ENCODE measurements at places on chromosomes 5 and 9.

GRCh38 chr9:103041961-103042360 is 46.8 kb downstream of the CYLC2 start:
- no peak for DNase-seq

GRCh38 chr9:97562542-97562941 is 61.1 kb downstream of the TMOD1 start:
- no peak for DNase-seq

DNA sequence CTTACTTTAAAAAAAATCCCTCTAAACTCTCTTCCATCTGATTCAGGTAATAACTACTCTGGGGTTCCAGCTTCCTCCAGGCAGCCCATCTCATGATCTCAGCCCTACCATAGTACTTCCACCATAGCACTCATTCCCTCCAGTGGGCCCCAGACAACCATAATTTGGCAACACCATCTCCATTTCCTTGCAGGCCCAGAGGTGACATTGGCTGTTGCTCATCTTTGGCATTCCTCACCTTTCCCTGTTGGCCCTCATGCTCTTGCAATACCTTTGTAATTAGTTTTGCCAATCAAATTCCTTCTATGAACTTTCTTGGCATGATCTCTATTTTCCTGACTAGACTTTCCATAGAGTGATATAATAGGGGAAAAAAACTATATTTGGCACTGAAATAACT is 60.1 kb downstream of the TAF11L14 start:
- DNase-seq, result no peak

DNA sequence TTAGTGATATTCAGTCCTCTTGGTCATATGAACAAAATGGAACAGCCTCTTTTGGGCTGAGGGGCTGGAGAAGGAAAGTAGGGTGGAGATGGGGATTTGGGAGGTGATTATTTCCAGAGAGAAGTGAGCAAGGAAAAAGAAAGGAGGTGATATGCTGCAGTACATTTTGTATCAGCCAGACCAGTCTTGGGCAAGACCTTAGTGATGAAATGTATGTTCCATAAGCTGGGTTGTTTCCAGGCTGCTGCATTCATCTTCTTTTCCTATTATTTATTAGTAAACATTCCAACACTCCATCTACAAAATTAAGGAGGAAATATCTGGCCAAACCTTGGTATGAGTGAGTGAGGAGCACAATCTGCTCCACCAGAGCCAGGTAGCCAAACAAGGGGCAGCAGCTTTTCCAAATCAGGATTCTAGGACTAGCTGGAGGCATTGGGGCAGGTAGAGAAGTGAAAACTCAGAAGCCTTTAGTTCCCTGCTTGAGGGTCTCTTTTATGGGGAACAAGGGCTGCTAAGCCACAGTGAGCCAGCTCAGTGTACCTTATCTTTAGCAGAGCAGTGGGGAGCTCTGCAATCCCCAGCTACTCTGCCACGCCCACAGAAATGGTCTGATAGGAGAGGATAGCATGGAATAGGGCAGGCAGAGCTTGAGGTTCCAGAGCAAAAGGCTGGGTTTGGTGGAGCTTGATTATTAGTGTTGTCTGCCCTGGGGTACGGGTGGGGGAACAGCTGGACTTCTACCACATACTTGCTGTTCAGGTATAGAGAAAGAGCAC is 19.5 kb downstream of the RAD1 start:
- no peak for DNase-seq

- peak; percentile 70 for DNase-seq
Observed at GRCh38 chr5:160199410-160199911, 29.8 kb upstream of the FABP6 start.

- no peak for DNase-seq
Observed at GRCh38 chr5:505951-506525, 18.2 kb downstream of the SLC9A3 start.

- no peak for DNase-seq
Observed at GRCh38 chr5:71937921-71938698, 169.2 kb upstream of the MAP1B start.

DNA sequence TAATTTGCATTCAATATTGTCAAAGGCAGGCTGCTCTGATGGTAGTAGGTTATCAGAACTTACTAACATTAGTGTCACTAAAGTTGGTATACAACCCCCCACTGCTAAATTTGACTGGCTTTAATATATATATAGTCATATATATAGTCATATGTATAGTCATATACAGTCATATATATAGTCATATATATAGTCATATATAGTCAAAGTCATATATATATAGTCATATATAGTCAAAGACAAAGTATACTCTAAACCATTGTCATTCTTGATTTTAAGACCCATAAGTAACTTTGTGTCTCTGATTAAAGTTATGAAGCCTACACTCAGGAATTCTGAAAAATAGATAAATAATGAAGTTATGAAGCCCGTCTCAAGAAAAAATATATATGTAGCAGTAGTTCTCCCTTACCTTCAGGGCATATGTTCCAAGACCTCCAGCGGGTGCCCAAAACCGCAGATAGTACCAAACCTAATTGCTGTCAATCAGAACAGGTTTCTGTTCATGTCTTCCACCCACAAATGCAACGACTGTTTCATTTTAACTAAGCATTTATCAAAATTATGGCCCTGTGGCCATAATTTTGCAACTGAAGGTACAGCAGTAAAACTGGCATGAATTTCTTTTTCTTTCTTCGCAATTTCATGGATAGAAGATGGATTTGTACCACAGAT is 40.1 kb downstream of the TRPM6 start:
- DNase-seq, result no peak

- no peak for DNase-seq
Observed at GRCh38 chr9:68821911-68822310, 116.9 kb downstream of the PIP5K1B start.

GRCh38 chr5:140574165-140574564 is 9.5 kb downstream of the SLC35A4 start:
- DNase-seq, result no peak

DNA sequence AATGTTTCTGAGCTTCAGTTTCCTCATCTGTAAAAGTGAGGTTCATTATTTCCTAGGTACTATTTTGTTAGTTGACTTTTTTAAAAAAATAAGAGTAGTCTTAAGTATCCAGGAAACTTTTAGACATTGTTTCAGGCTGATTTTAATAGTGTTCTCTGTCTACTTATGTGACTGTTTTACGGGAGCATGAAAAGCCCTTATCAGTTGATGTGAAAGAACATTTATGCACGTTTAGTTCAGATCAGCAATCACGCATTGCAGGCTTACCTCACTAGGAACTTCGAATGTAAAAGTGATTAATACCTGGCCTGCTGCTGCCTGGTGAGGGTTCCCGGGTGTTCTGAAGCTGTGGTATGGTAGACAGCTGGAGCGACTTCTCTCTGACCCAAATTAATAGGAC is 8.1 kb downstream of the SNX18 start:
- no peak for DNase-seq

- DNase-seq, result peak; percentile 2
Observed at GRCh38 chr5:143509758-143510221, 106.3 kb upstream of the NR3C1 start.

DNA sequence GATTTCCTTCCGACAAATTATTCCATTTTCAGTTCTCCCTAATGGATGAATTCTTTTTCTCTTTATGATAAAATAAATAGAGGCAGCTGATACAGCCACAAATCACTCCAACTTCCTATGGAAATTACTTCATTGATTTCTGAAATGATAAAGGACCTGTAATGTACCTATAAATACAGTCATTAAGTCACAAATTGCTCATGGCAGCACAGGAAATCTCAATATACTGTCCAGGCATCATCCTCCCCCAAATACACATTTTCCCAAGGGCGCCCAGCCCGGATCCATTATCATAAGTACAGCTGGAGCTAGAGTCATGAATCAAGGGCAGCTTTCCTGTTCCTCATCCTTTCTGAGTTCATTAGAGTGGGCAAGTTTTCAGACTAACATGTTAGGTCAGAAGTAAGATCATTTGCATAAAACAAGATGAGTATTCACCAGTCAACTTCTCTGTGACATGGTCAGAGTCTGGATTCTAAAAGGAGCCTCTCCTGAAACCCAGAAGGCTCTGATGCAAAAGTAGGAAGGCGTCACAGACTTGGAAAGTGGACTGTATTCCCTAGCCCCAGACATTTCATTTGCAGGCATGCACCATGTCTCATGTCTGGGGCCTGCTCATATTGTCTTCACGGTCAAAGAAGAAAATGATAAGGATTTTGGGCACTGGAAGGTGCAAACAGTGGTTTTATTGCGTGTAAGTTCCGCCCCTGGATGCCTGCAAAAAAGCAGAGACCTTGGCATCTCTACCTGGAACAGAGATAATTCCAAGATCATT is 383.2 kb downstream of the PLK2 start:
- DNase-seq, result no peak

- no peak for DNase-seq
Observed at GRCh38 chr9:92964607-92965060, 17.3 kb downstream of the FGD3 start.

DNA sequence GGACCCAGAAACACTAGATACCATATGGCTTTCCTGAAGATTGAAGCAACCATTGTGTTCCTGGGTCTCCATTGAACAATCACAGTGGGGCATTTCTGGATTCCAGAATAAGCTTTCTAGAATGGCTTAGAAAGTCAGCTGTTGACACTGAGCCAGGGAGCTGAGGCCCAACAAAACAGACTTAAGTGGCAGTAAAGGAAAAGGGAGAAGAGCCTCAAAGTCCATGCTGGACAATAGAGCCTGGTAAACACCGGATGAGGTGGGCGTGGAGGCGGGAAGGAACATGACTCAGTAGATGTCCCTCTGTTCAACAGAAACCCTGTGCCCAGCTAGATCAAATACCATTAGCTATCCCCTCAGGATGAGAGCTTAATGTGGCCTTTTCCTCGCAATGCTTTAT is 14.8 kb downstream of the SPARC start:
- no peak for DNase-seq

GRCh38 chr9:8857926-8858595 is 1058.5 kb upstream of the DMAC1 start:
- DNase-seq, result no peak

DNA sequence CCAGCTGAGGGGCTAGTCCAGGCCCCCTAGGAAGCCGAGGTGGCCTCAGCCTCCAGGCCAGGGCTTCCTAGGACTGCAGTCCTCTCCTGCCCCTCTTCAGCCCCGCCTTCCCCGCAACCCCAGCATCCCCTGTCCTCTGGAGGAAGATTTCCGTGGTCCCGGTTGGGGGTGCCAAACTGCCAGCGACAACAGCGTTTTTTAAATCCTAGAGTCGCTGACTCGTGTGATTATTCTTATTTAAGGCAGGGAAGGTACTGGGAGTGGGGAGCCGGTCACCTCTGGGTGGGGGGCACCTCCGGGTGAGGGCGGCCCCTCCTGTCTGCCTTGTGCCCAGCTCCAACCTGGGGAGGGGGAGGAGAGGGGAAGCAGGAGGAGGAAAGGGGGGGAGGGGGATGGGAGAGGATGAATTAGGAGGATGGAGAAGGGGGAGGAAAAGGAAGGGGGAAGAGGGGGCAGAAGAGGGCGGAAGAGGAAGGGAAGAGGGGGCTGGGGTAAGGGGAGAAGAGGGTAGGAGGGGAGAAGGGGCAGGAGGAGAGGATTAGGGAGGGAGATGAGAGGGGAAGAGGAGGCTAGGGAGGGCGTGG is 173.1 kb upstream of the IER5L start:
- no peak for DNase-seq

- no peak for DNase-seq
Observed at GRCh38 chr5:74072646-74073045, 446.6 kb downstream of the ARHGEF28 start.

DNA sequence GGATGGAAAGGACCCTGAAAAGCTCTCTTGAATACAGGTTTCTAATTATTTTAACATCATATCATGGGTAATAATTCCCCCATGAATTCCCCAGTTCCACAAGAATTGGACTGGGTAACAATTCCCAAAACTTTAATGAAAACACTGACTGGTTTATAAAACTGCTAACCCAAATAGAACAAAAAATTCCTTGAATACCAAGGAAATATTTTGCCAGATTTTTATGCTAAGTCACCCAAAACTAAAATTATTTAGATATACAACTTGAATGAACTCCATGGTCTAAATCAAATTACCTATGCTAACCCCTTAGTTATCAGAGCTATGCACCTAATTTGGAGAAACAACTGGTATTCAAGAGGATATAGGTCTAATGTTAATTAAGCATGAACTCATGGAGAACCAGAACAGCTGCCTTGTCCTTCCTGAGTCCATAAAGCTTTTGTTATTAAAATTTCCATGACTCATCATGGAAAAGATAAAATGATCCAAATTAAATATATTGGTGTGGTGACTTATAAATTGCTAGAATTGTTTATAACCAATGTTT is 164.9 kb upstream of the TUT7 start:
- no peak for DNase-seq

GRCh38 chr9:113313261-113313660 is 10.1 kb upstream of the RNF183 start:
- DNase-seq, result no peak

GRCh38 chr9:35816708-35817107 is 1.9 kb upstream of the HINT2 start:
- DNase-seq, result no peak

DNA sequence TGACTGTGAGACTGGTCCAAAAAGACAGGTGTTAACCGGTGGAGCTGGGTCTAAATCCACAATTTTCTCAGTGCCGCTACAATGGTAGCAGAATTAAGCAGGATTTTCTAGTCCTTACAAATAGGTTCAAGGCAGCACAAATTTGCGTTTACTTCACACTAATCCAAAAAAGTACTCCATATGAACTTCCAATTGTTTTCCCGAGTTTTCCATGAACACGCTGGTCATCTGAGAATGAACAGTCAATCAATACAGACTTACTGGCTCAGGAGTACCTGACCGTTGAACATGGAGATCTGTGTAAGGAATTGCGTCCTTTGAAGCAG is 709 bp downstream of the SLC35D2 start:
- DNase-seq, result no peak

- DNase-seq, result no peak
Observed at GRCh38 chr9:93230601-93231000, 46.7 kb downstream of the WNK2 start.

DNA sequence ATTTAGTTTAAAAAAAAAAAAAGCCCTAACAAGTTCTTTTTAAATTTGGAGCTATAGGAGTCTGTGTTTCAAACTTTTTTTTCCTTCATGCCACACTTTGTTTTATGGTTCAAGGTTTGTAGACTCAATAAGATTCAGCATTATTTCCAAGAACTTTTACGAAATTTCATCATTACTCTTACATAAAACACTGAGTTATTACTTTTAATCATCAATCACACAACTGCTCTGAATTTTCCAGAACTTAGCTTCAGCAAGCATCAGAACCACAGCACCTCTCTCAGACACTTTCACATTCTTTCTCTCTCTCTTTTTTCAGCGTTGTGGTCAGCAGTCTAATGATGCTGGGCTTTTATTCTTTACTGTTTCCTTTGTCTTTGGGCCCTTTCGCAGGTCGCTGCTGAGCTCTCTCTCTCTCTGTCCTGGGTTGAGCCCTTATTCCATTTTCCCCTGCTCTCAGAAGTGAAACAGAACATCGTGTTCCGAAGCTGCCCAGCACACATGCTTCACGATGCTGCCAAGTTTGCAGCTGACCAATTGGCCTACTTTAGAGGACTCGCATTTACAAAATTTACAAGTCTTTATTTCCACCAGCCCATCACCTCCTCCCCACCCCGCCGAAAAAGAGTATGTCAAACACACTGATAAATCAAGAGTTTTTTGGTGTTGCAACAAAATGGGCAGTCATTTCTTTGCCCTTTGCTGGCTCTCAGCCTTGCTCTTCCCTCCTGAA is 44.6 kb upstream of the PIK3R1 start:
- no peak for DNase-seq

GRCh38 chr9:34506623-34507022 is 16.2 kb downstream of the ENHO start:
- no peak for DNase-seq
